ENCODE measurements at places on chromosomes 6 and 20.

GRCh38 chr6:82917346-82918064 lies 148.1 kb downstream of the UBE3D start:
- peak; percentile 18 for DNase-seq

GRCh38 chr20:20950620-20951019 lies 155.5 kb downstream of the LINC00237 start:
- DNase-seq = no peak

GRCh38 chr20:25041813-25042530 lies 16.0 kb downstream of the ACSS1 start:
- no peak for DNase-seq

GRCh38 chr6:134134654-134135053 lies 82.2 kb upstream of the SLC2A12 start:
- no peak for DNase-seq

DNA sequence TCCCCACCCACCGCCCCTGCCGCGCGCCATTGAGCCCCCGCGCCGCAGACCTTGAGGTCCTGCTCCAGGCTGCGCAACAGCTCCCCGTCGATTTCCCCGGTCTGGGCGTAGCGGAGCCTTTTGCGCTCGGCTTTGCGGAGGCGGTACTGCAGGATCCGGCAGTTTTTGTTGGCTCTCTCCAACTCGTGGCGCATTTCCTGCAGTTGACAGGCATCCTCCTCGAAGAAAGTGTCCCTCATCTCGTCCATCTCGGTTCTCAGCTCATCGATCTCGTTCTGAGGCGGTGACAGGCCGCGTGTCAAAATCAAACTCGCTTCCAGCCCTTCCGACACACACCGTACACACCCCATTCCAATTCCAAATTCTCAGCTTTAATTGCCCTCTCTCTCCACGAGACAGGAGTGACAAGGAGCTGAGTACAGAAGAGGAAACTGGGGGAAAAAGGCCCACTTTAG lies 4.3 kb downstream of the MTCL3 start:
- peak; percentile 60 for DNase-seq

DNA sequence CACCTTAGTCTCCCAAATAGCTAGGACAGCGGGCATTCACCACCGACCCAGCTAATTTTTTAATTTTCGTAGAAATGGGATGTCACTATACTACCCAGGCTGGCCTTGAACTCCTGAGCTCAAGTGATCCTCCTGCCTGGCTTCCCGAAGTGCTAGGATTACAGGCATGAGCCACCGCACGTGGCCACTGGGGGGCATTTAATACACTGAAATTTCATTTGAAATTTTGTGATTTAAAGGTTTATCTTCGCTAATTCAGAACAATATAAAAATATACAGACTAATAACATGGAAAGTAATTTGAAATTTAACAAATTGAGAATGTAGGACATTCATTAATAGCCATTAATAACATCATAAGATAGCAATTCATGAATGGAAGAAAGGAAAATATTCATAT lies 20.5 kb upstream of the TBC1D32 start:
- no peak for DNase-seq
